CD8-positive, alpha-beta memory T cell (primary cell): ENCODE measurements at places on chromosomes 7 and 10.

- DNase-seq, result no peak
These were observed 13.0 kb upstream of the LIMK1 start for GRCh38 chr7:74070619-74070921.

GRCh38 chr7:85392326-85392725 is 205.5 kb upstream of the SEMA3D start:
- DNase-seq, result no peak

- DNase-seq, result no peak
These were observed 39.7 kb downstream of the CACNB2 start for GRCh38 chr10:18179891-18180290.

- no peak for DNase-seq
These were observed 18.5 kb downstream of the EBF3 start for GRCh38 chr10:129945526-129945925.

- DNase-seq, result peak; percentile 63
These were observed 1.5 kb upstream of the SKIDA1 start for GRCh38 chr10:21526860-21527597.

DNA sequence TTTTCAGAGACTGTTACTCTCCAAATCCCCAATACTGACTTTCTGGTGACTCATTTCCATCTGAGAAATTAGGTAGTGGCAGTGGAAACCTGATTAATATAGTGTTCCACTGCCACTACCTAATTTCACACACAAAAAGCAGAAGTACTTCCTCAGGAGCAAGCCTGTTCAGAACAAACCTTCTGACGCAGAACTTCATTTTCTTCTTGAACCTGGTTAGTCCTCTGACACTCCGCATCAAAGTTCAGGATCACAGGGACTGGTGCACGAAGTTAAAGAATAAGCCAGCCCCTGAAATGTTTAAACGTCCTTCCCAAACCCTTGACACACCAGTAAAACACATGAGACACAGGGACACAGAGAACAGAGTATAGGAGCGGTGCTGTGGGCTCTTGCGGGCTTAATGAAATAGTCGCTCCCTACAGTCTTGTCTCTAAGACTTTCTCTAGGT is 4.4 kb downstream of the WDR91 start:
- no peak for DNase-seq

GRCh38 chr7:121160150-121161008 is 168.4 kb upstream of the WNT16 start:
- DNase-seq, result no peak

GRCh38 chr10:111953949-111954348 is 229.6 kb downstream of the GPAM start:
- DNase-seq, result no peak

DNA sequence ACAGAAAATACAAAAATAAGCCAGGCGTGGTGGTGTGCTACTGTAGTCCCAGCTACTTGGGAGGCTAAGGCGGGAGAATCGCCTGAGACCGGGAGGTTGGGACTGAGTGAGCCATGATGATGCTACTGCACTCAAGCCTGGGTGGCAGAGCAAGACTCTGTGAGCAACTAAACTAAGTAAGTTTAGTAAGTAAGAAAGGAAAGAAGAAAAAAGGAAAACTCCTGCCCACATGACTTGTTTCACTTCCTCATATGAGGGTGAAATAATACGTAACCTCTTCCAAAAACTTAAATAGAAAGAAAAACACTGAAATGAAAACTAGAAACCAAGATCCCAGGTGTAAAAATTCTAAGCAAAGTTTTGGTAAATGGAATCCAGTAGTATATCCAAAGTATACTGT is 79.6 kb downstream of the LARP4B start:
- no peak for DNase-seq

DNA sequence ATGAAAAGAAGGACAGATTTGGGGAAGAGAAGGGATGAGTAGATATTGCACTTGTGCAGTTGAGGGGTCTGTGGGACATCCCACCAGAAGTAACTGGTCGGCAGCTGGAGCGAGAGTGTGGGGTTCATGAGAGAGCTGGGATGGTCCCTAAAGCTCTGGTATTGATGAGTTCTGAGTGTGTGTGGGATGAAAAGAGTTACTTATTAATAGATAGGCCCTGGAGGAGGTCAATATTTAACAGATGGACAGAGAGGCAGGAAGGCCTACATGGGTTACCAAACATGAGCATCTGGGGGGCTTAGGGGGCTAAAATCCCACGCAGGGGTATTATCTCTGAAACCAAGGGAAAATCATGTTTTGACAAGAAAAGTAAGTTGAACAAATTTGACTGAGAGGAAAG is 95.7 kb upstream of the SFMBT2 start:
- DNase-seq, result no peak

- DNase-seq, result no peak
These were observed 13.8 kb downstream of the UBE2D1 start for GRCh38 chr10:58348571-58349033.

GRCh38 chr10:7571981-7572380 is 94.8 kb downstream of the ITIH5 start:
- DNase-seq, result no peak

GRCh38 chr7:96319439-96319838 is 2.5 kb downstream of the SLC25A13 start:
- DNase-seq, result no peak

DNA sequence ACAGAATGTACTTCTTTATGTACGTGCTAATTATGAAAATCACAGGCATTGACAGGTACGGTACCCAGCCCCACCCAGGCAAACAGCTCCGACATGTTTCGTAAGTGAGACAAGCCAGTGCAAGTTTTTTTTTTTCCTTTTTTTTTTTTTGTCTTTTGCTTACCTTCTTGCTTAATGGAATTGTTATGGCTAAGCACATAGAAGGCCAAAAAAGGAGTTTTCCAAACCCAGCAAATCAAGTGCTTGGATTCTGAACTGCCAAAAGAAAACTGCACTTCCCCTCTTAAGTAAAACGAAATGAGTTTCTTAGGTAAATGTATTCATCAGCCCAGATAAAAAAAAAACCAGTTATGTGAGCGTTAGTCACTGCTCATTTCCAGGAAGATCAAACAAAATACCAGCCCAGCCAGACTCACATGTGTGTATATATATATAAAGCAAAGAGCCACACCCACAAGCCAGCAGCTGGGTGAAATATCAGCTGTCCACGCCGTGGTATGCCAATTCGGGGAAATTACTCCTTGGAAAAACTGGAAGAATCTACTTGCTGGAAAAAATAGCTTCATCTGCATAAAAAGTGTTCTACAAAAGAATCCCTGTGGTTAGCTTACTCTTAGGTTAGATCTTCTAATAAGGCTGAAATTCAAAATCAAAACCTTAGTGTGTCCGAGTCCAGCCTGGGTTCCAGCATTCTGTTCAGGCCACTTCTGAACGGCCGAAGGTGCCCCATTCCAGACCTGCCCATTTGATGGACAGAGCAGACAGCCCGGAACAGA is 8.0 kb downstream of the KLF6 start:
- DNase-seq, result peak; percentile 44

DNA sequence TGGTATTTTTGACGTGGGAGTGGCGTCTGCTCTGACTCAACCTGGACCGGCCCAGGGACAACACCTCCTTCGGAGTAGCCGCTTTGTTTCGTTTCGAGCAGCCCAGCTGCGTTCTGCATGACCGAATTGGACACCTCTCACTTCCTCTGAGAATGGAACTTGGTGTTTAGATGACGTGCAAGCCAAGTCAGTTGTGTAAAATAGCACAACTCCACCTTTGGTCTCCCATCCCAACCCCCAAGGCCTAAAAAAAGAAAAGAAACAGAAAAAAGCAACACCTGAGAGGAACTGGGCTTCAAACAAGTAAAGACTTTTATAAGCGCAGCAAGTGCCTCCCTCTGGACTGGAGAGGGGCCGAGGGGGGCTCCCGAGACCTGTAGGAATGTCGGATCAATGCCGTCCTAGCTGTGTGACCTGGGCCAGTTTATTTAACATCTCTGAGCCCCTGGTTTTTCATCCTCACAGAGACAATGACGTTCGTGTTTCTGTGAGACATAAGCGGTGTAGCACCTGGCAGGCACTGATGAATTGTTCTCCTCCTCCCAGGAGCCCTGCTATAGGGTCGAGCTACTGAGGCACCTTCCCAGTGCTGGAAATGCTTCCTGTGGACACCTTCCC is 52.0 kb upstream of the SMNDC1 start:
- peak; percentile 77 for DNase-seq

GRCh38 chr10:22682237-22683139 is 31.9 kb downstream of the PIP4K2A start:
- peak; percentile 82 for DNase-seq
